ENCODE measurements at places on chromosomes 11 and 22.
A peak's percentile ranks its signal among the peaks of the same experiment; 100 is the strongest.

DNA sequence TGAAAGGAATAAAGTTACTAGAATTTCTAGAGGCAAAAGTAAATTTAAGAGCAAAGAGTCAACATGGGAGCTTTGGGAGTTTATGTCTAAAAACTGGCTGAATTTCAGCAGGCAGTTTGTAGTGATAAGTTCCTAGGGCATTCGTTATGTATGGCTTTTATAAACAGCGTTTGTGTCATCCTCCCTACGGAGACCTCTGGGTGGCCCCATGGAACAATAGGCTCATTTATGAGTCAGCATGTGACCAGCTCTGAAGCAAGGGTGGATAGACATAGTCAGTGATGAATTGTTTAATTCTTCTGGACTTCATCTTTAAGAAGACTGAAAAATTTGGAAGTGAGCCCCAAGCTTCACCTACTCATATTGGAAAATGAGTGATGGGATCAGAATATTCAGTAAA is 37.1 kb downstream of the SVIP start:
- DNase-seq = no peak

DNA sequence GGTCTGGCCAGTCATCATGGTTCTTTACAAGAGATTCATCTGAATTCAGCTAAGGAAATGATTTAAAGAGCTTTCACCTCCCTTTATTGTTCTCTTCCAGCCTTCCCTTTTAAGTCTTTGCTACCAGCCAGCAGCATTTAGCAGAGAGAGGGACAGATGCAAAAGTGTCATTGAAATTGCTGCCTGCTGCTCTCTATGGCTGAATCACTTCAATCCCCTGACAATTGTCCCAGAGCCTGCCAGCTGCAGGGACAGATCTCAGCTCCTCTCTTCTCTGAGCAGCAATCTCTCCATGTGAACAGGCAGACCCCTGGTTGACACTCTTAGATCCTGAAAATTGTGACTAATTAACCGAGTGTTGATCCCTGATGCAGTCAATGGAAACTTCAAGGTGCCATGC is 816.9 kb upstream of the CCDC90B start:
- DNase-seq = no peak

- no peak for DNase-seq
These were observed 6.3 kb upstream of the ARHGAP8 start for GRCh38 chr22:44745853-44746789.

DNA sequence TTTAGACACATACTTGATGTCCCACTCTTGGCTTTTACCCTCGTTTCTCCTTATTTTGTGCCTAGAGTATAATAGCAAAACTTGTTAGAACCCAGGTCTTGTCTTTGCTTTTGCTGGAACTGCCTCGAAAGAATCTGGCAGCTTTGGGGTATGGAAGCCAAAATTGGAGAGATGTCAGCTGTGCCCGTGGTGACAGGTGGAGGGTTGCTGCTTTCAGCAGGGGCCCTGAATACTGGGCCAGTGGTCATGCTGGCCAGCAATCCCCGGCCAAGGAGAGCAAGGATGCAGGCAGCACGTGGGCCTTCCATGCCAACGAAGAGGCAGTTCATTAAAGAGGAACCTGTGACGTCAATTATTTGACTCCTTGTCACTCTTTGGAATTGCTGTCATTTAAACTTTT is 181.1 kb downstream of the HIPK3 start:
- DNase-seq = no peak

- no peak for DNase-seq
These were observed 8.9 kb downstream of the FIBIN start for GRCh38 chr11:27002838-27003237.

- peak; percentile 54 for DNase-seq
These were observed 112.7 kb downstream of the FAR1 start for GRCh38 chr11:13781153-13781552.

DNA sequence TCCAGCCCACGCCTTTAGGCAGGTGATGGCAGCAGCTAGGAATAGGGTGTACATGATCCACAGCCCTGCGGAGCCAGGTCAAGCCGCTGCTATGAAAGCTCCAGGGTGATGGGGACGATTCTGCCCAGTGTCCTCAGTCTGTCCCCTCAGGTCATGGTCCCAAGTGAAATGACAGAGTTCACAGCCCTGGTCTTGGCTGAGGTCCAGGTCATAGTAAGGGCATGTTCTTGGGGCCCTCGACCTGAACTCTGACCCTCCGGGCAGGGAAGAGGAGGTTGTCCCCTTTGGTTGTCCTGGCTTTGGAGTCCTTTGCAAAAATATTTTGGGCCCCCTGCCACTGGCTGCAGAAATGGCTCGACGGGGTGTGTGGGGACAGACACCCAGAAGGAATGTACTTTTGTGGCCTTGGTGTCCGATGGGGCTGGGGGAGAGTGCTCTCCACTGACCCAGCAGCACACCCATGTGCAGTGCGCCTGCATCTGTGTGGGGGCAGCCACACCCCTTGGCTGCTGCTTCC is 7.3 kb downstream of the C22orf31 start:
- DNase-seq = no peak

- DNase-seq = no peak
These were observed 26.3 kb upstream of the SMCO4 start for GRCh38 chr11:93569496-93569895.

- no peak for DNase-seq
These were observed 44.6 kb downstream of the FZD4 start for GRCh38 chr11:86910592-86910991.

DNA sequence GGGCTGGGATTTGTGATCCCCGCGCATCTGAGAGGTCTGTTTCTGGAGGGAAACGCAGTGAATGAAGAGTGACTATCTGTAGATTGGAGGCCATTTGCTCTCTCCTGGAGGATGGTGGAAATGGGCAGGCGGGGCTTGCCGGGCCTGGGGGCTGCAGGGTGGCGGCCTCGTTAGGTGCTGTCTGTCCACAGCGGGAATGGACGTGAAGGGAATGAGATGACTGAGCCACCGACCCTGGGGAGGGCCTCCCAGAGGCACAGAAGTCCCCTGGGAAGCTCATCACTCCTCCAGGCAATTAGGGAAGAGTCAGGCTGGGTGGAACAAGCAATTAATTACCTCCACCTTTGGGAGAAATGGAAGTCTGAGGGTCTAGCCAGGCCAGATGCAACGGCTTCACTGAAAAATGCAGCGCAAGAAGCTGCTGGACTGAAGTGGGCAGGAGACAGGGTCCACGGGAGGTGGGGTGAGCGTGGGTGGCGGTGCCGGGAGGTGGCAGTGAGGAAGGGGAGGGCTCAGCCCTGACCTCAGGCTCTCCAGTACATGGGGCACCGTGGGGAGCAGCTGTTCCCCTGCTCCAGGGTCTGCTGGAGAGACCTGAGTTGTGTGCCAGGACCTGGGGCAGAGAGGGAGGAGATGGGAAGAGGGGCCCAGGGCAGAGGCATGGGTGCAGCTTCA is 524.5 kb downstream of the BRD1 start:
- DNase-seq = no peak

DNA sequence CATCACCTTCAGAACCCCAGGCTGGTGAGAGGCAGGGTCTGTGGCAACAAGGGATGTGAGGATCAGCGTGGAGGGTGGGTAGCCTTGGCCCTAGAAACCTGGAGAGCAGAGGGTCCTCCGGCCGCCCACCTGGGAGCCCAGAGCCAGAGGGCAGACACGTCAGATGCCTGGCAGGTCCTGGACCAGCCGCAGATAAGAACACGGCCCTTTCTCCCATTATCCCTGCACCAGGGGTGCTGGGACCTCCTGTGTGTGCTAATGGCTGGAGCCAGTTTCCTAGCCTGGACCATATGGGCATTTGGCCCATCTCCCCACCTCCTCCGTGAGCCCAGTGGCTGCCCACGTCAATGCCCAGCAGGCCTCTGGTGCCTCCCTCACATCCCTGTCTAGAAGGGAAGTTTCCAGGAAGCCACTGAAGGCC is 88.4 kb downstream of the MORC2 start:
- no peak for DNase-seq

DNA sequence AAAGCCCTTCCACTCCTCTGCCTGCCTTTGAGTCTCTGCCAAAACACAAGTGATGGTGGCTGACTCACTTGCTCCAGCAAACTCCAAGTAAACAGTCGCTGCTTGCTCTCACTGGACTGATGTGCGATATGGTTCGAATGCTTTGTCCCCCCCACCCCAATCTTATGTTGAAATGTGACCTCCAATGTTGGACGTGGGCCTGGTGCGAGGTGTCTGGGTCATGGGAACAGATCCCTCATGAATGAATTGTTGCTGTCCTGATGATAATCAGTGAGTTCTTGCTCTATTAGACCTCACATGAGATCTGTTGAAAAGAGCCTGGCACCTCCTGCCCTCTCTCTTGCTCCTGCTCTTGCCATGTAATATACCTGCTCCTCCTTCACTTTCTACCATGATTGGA is 747.9 kb downstream of the OPCML start:
- DNase-seq = no peak

DNA sequence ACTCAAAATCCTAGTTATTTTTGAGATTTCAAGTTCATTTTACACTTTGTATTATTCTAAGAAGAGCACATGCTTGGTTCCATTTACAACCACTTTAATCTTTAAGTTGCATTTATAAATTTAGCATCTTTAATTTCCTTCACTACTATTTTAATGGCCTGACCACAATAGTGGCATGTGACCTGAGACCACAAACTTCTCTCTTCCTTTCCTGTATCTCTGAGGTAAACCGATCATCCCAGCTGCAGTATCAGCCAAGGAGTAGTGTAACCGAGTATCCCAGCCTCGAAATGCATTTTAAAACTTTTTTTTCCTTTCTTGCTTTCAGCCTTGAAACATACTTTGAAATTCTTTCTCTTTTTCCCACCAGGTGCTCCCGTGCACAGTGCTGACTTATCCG is 28.7 kb upstream of the CBX6 start:
- no peak for DNase-seq

GRCh38 chr11:104049116-104049515 is 12.7 kb downstream of the DDI1 start:
- no peak for DNase-seq

DNA sequence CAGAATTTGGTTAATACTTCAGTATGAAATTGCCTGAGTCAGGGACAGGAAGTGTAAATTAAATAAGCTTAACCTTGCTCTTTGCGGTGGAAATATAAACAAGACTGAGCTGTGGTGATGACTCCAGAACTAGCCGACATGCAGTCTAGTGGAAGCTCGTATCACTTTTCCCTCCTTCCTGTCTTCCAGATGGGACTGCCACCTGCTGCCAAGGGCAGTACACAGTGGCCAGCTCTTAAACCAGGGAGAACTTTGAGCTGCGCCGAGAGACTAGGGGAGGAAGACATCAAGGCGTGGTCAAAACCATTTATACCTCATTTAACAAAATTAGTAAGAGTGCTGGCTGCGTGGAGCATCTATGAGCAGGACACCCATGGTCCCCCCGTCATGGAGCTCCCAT is 31.3 kb upstream of the CTTN start:
- no peak for DNase-seq

- no peak for DNase-seq
These were observed 13.7 kb downstream of the AMOTL1 start for GRCh38 chr11:94781837-94782236.

GRCh38 chr11:18700375-18700774 is 1.8 kb downstream of the TMEM86A start:
- DNase-seq = no peak

DNA sequence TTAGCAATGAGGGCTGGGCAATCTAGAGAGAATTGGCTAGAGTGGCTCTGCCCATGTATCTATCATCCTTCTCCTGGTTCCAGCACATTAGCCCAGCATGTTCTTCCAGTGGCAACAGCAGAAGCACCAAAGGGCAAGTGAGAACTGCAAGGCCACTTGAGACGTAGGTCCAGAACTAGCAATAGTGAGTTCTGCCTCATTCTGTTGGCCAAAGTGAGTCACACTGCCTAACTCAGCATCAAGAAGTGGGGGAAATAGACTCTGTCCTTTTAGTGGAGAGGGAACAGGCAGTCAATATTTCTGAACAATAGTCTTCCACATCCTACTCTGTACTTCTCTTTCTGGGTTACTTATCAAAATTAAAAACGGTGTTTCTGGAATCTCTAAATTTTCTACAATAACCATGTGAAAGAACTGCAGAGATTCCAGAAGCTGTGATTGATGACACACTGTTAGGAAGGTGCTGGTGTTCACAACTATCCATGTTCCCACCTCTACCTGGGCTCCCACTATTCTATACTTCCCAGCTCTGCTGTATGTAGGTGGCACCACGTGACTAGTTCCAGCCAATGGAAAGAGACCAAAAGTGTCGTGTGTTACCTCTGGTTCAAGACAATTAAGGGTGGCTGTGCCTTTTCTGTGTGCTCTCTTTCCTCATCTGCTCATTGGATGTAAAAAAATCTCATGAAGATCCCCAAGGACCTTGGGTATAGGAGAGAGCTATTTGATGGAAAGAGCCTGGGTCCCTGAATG is 23.4 kb upstream of the GRK3 start:
- no peak for DNase-seq

- no peak for DNase-seq
These were observed 163.4 kb upstream of the SYN3 start for GRCh38 chr22:33221568-33221967.

DNA sequence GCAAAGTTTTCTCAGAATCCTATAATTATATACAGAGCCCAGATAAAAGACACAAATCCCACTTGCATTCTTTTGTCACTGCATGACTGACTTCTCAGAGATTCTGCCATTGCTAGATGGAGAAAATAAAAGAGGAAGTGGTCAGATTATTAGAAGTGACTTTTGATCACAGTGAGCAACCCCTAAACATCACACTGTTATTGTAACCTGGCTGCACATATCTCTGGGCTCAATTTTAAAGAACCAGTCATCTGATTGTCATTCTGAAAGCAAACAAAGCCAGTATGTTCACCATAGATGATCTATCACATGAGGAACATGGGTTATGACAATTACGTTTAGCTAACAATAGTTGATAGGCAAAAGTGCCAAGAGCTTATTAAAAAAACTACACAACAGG is 47.8 kb downstream of the COPB1 start:
- DNase-seq = no peak

GRCh38 chr11:110235966-110236365 is 60.4 kb downstream of the RDX start:
- no peak for DNase-seq

DNA sequence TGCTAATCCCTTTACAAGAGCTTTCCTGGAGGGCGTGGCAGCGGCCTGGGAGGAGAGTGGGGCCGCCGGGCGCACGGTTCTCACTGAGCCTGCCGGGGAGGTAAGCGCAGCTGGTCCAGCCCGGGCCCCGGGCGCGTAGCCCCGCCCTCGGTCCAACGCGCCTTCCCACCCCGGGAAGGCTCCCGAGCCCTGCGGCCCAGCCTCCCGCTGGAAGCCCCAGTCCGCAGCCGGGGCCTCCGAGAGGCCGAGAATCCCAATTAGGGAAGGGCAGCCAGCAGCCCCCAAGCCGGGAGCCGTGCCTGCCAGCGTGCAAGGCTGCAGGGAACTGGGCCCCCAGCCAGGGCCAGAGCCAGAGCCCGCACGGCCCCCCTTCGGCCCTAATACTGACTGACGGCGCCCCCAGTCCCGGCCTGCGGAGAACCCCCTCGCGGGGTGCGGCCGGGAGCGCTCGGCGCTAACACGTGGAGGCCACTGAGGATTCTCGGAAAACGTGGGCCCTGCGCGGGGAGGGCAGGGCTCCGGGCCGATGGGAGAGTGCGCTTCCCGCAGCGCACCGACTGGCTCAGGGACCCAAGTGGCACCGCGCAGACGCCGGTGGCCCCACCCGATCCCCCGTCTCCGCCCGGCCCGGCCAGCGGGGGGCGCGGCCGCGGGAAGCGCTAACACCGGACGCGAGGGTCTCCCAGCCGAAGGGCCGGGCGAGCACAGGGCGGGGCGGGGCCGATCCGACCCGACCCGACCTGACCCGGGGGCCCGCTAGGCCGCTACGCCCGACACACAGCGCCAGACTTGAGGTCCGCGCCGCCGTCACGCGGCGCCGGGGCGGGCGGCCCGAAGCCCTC is 5.7 kb downstream of the ZFTA start:
- no peak for DNase-seq

GRCh38 chr11:64138398-64138797 is 27.5 kb downstream of the MACROD1 start:
- no peak for DNase-seq

GRCh38 chr11:121588747-121589146 is 136.0 kb upstream of the SORL1-AS1 start:
- DNase-seq = no peak

Data from NCI-H2029 treated with DMSO at 0.1 percent for 48 hours (cell line).